ENCODE measurements at places on chromosomes 11 and 22.

DNA sequence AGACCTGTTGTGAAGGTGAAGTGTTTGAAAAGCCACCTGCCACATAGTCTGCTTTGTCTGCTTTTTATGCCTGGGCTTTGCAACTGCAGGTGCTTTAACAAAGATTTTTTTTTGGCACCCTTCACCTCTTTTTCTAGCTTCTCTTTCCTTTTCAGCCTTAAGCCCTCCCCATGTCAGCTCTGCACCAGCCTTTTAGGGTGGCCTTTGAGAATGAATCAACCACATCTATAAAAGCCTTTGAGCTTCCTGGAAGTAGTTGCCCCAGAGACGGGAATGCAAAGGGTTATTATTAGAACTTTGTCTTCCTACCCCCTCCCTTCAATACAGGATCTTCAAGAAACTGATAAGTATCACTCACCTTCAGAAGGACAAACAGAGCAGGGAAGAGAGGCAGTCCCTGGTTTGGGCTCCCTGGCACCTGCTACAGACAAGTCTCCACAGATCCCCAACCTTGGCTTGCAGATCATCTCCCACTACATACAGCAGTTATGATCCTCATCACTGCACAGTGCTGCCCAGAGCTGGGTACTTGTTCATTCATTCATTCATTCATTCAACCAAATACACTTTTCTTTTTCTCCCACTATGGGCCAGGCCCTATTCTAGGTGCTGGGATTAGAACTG, 8.0 kb downstream of the PVALB start:
- peak; percentile 91 for DNase-seq

DNA sequence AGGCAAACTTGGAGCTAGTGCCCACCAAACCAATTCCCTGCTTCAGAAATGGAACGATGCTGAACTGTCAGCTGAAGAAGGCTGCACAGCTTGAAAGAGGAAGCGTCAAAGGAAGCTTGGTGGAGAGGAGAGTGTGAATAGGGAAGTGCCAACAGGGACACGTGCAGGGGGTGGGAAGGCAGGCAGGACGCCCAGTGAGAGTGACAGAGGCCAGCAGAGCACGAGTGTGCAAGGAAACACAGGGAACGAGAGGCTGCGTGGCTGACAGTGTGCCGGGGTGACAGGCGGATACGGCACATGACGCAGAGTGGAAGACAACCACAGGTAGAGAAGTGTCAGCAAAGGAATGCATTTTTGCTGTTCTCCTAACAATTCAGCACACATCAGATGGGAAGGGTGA, 196.4 kb downstream of the LARGE1 start:
- no peak for DNase-seq

DNA sequence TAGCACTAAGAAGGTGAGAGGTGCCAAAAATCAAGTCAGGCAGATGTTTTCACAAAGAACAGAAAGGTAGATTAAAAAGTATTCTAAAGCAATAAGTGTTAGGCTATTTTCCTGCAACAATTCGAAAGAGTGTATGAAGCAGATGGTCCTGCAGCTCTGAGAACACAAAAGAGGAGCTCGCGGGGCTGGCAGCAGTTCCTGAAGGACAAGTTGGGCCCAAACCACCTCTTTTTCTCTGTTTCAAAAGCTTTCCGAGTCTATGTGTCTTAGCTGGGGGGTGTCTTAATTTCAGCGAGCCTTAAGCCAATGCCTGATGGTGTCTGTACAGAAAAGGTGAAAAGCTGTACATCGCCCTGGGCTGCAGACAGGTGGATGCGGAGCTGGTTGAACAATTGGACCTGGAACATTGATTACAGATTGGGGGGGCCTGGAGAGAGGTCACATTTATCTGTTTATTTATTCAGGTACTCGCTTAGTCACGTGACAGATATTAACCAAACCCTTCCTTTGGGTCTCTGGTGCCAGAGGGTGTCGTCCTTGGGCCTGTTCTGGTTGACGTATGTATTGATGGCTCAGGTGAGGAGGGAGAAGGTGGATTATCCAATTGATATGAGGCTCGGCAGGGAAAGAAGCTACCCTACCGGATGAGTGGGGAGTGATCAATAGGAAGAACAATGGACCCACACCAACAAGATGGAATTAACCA, 24.7 kb downstream of the GRIK4 start:
- no peak for DNase-seq

DNA sequence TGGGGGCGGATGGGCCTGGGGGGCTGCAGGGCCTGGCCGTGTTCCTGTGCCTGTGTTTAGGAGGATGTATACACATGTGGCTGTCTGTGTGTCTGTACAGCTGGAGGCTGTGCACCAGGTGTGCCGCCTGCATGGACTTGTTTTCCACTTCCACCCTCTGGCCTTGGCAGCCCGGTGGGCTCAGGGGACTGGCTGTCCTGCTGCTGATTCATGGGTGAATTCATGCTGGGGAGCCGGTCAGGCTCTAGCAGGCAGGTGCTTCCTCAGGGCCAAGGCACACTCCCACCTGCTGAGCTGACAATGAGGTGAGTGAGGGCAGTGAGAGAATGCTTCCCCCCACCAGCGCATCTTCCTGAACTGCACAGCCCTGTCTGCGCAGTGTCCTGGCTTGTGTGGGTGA, 88.4 kb downstream of the CCDC81 start:
- peak; percentile 21 for DNase-seq

DNA sequence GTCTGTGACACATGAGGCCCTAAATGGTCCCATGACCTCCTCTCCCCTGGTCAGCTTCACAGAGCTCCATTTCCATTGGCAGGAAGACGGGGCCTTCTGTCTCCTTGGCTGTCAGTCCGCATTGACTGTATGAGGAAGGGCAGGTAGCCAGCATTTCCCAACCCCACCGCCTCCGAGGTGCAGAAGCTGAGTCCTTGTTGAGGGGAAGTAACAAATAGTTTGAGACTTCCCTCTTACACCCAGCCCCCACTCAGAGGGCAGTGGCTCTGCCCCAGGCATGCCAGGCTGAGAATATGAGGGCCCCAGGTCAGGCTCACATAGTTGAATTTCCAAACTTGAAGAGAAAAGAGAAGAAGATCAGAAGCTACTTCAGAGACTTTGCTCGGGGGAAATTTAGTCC, 611.1 kb downstream of the BRD1 start:
- DNase-seq, result no peak

DNA sequence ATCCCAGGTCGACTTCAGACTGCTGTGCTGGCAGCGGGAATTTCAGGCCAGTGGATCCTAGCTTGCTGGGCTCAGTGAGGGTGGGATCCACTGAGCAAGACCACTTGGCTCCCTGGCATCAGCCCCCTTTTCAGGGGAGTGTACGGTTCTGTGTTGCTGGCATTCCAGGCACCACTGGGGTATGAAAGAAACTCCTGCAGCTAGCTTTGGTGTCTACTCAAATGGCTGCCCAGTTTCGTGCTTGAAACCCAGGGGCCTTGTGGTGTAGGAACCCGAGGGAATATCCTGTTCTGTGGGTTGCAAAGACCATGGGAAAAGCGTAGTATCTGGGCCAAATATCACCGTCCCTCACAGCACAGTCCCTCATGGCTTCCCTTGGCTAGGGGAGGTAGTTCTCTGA, 254.8 kb downstream of the GRIK4 start:
- no peak for DNase-seq

DNA sequence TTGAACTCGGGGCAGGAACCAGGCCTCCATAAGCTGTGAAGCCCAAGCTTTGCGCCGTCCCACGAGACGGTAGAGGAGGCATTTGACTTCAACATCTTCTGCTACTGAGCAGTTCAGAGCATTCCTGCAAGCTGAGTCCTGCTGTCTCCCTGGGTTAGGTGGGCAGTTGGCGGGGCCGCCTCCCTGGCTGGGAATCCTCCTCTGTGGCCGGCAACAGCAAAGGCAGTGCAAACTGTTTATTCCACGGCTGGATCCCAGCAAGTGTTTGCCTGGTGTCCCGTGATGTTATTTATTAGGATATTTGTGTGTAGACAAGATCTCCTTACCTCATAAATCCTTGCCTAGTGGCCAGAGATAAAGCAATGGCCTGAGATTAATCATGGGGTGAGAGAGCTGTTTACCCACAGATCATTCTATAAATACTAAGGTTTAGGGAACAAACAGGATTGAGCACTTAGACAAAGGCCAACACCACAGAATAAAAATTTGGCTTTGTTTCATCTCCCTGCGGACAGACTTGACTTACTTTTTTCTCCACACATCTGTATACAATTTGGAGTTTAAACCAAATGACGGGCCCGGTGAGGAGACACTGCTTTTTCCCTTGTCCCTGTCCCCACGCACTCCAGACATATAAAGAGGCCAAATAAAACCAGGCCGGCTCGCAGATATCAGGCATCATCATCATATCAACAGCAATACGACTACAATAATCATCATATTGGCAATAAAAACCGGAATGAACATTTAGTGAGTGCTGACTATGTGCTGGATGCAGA, 63.4 kb downstream of the NAT10 start:
- DNase-seq, result no peak

DNA sequence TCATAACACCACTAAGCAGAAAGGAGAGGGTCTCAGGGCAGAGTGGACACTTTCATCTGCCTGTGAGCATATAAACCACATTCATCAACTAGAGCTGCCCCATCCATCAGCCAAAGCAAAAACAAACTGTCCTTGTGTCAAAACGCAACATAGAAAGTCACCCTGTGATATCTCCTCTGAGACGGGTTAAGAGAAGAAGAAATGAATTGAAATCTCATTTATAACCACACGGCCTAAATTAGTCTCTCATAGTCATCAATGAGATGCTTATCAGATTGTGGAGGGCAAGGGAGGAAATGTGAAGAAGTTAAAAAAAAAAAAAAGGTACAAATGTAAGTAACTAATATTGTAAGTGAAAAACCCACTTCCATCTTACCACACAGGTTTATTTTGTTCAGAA, 75.7 kb downstream of the SIK3 start:
- no peak for DNase-seq

GRCh38 chr11:12215181-12215593, 104.8 kb downstream of the MICAL2 start:
- DNase-seq, result peak; percentile 97

DNA sequence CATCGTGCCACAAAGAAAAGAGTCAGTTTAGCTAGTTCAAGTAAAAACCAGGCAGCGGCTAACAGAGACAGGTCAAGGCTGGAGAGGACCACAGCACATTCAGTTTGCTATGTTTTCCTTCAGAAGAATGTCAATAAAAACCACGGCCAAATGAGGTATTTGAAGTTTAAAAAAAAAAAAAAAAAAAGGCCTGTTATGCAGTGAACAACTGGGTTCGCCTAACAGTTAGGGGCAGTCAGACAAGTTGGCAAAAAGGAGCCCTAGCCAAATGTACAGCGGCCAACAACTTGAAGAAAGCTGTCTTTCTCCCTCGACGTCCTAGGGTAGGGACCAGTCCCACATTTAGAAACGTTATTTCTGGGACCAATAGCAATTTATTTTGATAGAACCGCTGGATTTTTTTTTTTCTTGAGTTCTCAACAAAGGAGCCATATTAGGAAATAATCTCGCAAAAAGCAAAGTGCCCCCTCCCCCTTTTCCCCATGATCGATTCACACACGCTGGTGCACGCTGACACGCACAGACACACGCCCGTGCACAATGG, 237.8 kb downstream of the TTC28 start:
- DNase-seq, result no peak

GRCh38 chr11:68380786-68381622, 68.6 kb downstream of the LRP5 start:
- DNase-seq, result no peak

- DNase-seq, result no peak
Measured at GRCh38 chr11:85965202-85965601, 103.7 kb downstream of the PICALM start.

- no peak for DNase-seq
Measured at GRCh38 chr22:48618326-48618725, 1209.3 kb downstream of the BRD1 start.

DNA sequence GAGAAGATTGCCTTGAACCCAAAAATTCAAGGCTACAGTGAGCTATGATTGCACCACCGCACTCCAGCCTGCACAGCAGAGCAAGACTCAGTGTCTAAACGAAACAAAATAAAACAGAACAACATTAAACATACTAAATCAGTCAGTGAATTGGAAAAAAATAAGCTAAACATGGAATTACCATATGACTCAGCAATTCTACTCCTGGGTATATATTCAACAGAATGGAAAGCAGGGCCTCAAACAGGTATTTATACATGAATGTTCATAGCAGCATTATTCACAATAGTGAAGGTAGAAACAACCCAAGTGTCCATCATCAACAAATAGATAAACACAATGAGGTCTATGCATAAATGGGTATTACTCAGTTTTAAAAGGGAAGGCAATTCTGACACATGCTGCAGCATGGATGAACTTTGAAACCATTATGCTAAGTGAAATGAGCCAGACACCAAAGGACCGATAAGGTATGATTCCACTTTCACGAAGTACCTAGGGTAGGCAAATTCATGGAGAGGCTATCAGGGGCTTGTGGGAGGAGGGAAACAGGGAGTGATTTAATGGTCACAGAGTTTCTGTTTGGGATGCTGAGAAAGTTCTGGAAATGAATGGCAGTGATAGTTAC, 15.5 kb downstream of the NTM start:
- DNase-seq, result no peak

- DNase-seq, result no peak
Measured at GRCh38 chr22:35956850-35957249, 71.8 kb downstream of the RBFOX2 start.

GRCh38 chr22:25402501-25403283, 161.8 kb upstream of the GRK3 start:
- DNase-seq, result no peak

DNA sequence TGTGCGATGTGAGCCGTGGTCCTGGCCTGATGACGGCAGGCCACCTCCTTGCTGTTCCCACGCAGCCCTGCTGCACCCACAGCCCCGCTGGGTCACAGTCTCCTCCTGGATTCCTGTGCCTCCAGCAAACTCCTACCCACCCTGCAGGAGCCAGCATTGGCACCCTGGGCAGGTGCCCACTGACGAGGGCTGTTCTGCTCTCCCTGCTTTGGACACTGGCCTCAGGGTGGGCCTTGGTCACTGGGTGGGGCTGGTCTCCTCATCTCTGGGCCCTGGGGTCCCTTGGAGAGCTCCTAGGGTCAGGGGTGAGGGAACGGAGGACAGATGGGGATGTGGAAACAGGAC, 12.7 kb downstream of the TSPAN4 start:
- no peak for DNase-seq

DNA sequence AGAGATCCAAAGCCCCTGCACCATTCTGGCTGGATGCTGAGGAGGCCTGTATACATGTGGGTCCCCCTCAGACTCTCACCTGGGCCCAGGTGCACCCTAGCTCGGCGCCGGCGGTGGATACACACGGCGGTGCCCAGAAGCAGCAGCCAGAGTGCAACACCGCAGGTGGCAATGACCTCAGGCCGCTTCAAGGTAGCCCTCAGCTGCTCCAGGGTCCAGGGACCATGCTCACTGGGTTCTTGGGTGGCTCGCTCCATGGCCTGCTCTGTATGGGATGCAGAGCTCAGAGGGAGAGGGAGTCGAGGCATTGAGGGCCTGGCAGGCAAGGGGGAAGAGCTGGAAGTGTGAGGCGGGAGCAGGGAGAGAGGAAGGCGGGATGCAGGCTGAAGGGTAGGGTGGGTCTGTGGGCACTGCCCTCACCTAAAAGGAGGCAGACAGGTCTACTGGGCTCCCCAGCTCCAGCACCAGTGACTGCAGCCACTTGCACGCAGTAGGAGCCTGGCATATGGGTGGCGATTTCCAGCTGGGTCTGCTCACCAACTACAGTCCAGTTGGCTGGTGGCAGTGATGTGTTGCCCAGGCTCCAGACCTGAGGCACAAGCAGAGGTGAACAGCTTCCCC, 3.8 kb downstream of the ROBO4 start:
- no peak for DNase-seq

GRCh38 chr22:43493297-43493696, 81.5 kb downstream of the MPPED1 start:
- no peak for DNase-seq

All from NCI-H345 (cell line).